ENCODE measurements at places on chromosomes 11 and 22. TPM values are rescaled to one million over a fixed set of nuclear protein-coding genes. Genes with fewer than 3 reads are reported as not detected.

- peak; percentile 38 for DNase-seq
Observed at GRCh38 chr11:43833657-43834073, 47.0 kb upstream of the ALKBH3 start.

LUZP2 gene
- polyA plus RNA-seq, result 0.71 TPM

PLEKHB1 gene
- 0.99 TPM for polyA plus RNA-seq

NXPE4 gene
- polyA plus RNA-seq, result not detected

Data from hindlimb muscle (tissue), 1 donor.